Right kidney (tissue), 9 donors: ENCODE measurements at places on chromosomes 12 and 14.

DNA sequence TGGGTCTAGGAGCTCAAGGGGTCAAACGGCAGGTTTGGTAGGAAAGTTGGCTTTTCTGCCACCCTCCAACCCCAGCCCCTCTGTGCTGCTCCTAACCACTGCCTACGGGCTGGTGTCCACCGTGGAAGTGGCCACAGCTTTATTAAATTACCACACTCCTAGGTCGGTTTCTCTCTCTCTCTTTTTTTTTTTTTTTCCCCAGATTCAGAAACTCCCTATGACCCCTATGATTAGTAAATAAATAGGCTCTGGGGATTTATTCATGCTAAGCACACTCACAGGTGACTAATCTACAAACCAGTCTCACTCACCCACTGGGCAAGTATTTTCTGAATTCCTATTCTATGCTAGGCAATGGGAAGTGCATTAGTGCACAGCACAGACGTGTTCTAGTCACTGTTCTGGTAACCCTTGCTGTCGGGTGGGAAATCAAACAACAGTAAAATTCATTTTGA lies 8.7 kb upstream of the DDX47 start:
- no peak for DNase-seq

GRCh38 chr12:25728056-25728595 lies 175.0 kb upstream of the LMNTD1 start:
- DNase-seq = no peak

- DNase-seq = no peak
Observed at GRCh38 chr14:57293866-57294837, 25.4 kb downstream of the AP5M1 start.

DNA sequence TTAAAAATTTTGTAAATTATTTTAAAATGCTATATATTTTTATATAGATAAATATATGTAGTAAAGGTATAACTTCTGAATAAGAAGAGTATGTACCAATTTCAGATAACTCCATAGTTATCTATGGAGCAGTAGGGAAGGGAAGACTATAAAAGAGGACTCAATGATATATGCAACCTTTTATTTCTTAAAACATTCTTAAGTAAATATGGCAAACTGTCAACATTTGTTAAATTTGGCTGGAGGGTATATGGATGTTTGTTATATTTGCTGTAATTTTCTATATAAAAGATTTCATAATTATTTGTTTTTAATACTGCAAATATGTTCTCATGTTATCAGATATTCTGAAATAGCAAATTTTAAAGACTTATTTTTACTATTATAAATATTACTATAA lies 38.3 kb upstream of the TSPAN11 start:
- no peak for DNase-seq

- DNase-seq = no peak
Observed at GRCh38 chr12:39611818-39612217, 7.8 kb downstream of the ABCD2 start.

- no peak for DNase-seq
Observed at GRCh38 chr12:15597125-15597830, 191.9 kb downstream of the EPS8 start.

- no peak for DNase-seq
Observed at GRCh38 chr14:75832621-75833297, 149.0 kb downstream of the TGFB3 start.

DNA sequence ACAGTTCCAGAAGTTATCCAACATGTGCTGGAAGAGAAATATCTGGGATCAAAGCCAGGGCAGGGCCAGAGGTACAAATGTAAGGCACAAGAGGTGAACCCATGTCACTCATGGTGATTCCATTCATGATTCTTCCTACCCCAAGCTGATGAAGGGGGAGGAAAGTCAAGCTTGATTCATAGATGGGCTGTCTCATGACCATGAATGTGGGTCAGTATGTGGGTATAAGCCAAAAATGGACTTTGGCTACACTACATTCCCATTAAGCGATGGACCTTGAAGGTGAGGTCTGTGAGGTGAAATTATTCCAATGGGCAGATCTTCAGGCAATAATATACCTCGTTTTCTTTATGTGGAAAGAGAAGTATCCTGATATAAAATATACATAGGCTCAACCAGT lies 217.1 kb downstream of the BTG1 start:
- DNase-seq = no peak

DNA sequence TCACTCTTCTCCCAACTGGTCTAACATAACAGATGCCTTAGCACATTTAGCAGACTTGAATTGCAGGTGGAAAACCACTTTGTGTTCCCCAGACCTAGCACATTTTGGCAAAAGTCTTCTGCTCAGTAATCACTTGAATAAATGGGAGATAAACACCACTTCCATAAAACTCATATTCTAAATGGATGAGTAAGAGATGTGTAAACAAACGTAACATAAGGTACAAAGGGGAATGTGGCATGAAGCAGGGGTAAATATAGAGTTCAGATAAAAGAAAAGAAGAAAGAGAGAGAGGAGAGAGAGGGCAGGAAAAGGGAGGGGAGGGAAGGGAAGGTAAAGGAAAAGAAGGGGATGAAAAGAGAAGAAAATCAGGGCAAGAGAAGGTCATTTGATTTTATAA lies 17.0 kb upstream of the KERA start:
- no peak for DNase-seq

DNA sequence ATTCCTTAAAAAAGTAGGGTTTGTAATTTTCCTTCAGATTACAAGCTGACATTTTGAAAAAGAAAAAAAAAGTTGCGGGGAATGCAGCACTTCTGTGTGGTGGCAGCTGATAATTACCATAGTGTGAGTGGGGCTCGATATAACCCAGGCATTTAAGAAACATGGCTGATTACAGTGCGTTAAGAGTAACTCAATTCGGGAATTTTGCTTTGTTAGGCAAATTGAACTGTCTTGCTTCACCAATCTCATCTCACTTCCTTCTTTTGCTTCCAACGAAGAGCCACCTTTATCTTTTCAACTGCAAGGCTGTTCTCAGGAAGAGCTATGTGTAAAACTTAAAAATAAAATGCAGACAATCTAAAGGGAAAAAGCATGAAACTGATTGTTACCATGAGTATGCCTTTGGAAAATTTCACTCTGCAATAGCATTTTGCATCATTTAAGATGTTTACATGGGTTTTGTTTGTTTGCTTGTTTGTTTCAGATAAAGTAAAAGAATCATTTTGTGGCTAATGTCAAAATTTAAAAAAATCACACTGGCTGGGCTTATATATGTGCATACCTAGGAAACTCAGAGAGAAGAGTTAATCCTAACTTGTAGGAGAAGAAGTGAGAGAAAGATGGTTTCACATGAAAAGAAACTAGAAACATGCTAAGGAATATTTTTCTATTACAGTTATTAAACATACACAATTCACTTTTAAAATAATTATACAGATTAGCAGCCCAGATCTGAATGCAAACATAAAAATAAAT lies 295.9 kb upstream of the ATP2B1 start:
- DNase-seq = no peak

DNA sequence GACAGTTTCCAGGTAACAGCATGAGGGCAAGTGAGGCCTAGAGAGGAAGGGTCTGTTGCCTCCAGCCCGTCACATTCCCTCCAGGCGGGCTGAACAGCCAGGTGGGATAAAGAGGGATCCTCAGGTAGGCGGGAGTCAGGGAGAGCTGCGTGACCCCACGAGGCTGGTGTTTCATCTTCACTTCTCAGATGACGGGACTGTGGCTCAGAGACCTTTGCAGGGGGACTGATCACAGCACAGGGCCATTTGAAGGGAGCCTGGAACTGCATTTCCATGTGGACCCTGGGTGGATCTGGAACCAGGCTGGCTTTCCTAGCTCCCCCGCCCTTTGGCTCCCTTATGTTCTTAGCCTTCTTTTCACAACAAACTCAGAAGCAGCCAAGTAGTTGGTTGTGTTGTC lies 37.4 kb downstream of the SH2B3 start:
- DNase-seq = no peak

DNA sequence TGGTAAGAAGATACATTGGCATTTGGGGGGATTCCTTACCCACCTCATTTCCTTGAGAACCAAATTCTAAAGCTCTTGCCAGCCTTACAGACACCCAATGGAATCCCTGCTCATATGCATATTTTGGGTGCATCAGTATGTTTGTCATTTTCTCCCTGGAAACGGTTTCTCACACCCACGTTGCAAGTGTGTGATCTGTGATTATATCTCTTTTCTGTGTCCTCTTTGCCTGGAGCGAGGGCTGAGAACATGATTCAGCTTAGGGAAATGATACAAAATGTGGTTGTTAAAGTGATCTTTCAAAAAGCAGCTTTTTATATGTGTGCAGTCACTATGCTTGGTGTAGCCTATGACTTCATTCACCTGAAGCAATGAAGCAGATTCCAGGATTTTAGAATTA lies 52.0 kb downstream of the KCNMB4 start:
- no peak for DNase-seq

DNA sequence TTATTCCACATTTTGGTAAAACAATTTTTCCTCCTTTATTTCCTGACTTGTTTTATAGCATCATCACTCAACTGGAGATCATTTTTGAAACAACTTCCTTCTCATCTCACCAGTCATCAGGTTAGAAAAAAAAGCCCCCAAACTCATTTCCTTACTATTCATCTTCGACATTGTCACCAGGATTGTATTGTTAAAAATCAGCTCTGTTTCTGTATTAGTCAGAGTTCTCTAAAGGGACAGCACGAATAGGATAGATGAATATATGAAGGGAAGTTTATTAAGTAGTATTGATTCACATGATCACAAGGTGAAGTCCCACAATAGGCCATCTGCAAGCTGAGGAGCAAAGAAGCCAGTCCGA lies 392.6 kb downstream of the FUT8 start:
- no peak for DNase-seq

GRCh38 chr12:50049254-50050118 lies 7.9 kb upstream of the ASIC1 start:
- no peak for DNase-seq

- no peak for DNase-seq
Observed at GRCh38 chr14:59538936-59539335, 37.7 kb downstream of the CCDC175 start.

- DNase-seq = no peak
Observed at GRCh38 chr12:106527356-106527755, 55.4 kb upstream of the RFX4 start.

DNA sequence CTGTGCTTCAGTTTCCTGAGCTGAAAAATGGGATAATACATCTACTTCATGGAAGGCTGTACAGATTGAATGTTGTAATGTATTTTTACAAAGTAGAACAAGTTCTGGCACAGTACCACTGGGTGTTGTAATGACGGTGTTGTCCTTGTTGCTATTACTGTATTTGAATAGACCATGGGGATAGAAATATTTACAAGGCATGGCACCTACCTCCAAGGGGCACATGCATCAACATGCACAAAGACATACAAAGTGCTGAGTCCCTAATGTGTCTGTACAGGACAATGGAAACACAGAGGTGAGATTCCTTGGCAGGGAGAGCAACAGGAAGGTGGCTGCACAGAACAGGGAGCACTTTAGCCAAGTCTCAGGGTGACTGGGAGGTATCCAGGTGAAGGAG lies 930.6 kb upstream of the TMEM132C start:
- no peak for DNase-seq

DNA sequence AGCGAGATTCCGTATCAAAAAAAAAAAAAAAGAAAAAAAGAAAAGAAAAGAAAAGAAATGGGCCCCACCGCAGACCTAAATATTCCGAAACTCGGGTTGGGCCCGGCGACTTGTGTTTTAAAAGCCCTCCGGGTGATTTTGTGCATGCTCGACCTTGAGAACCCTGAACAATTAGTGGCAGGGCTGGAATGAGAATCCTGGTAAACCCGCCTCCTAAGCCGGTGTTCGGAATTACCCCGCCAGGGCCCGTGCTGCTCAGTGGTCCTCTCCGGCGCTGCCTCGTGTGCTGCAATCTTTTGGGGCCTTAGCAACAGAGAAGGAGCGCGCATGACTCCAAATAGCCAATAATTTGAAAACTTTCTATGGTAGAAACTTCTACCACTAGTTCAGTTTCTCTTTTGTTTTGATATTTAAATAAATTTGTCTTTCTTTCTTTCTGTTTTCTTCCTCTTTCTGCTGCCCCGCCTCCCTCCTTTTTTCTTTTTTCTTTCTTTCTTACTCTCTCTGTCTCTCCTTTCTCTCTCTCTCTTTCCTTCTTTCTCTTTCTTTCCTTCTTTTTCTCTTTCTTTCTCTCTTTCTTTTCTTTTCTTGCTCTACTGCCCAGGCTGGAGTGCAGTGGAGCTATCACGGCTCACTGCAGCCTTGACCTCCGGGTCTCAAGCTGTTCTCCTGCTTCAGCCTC lies 1.5 kb upstream of the GALNT6 start:
- DNase-seq = no peak

- DNase-seq = no peak
Observed at GRCh38 chr12:106712768-106713167, 61.7 kb upstream of the RIC8B start.

GRCh38 chr14:102726191-102726949 lies 50.9 kb upstream of the TRAF3 start:
- no peak for DNase-seq

DNA sequence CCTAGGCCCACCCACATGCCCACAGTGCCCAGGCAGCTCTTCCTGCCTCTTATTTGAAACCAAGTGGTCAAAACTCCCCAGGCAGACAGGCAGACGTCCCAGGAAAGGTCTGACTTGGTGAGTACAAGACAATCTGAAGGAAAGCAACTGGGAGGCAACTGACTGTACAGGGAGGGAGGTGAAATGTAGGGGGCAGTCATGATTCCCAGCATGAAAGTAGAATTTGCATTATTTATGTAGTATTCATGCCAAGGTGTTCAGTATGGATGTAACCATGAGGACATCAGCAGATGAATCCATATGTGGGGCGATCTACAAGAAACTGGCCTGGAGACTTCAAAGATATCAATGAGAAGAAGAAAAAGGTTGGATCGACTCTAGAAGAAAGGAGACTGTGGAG lies 46.1 kb downstream of the SLC24A4 start:
- DNase-seq = no peak

- peak; percentile 58 for DNase-seq
Observed at GRCh38 chr14:50000380-50001150, 107.7 kb downstream of the ARF6 start.

DNA sequence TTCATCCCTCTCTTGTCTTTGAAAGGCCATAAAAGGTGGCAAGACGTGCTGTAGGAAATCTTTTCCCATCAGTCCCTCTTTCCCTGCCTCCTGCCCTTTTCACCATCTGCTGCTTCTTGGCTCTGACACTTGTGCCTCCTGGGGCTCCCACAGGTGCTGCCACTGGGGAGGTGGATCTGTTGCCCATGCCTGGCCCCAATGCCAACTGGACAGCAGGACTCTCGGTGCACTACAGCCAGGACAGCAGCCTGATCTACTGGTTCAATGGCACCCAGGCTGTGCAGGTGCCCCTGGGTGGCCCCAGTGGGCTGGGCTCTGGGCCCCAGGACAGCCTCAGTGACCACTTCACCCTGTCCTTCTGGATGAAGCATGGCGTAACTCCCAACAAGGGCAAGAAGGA lies 6.5 kb downstream of the CLSTN3 start:
- DNase-seq = no peak

DNA sequence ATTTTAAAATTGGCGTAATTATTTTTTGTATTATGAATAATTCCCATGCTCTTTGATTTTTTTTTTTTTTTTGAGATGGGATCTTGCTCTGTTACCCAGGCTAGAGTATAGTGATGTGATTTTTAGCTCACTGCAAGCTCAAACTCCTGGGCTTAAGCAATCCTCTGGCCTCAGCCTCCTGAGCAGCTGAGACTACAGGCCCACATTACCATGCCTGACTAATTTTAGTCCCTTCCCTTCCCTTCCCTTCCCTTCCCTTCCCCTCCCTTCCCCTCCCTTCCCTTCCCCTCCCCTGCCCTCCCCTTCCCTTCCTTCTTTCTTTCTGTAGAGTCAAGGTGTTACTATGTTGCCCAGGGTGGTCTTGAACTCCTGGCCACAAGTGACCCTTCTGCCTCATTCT lies 9.4 kb upstream of the KIF26A start:
- DNase-seq = no peak
